ENCODE measurements at places on chromosomes 4 and X.

GRCh38 chrX:72330131-72330530 is 24.4 kb upstream of the CITED1 start:
- no peak for DNase-seq

DNA sequence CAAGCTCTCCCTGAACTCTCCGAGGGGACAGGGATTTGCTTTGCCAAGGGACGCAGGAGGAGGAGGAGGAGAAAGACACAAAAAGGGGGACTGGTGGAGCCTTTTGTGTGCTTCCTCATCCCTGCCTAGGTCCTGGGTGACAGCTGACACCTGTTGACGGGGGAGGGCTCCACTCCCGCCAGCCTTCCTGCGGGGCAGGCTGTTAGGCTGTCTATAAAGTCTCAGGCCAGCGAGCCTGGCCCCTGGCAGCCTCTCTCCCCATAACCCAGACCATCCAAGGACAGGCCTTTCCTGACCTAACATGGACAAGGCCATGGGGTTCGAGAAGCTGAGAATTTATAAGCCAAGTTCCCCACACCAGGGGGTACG is 832 bp upstream of the EVC2 start:
- no peak for DNase-seq

DNA sequence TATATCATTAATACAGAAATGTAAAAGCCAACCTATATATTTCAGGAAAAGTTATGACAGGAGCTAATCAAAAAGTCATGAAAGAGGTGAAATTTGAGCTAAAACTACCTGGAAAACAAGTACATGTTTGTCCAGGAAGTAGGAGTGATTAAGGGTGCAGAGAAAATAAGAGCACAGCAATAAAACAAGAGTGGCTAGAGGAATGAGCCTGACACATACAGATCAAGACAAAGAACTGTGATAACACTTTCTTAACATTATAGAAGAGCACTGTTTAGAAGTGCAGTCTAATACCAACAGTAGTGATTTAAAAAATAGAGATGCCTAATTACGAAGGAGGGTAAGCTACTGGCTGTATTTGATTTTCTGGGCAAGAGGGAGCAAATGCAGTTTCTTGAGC is 125.1 kb downstream of the WDFY3 start:
- no peak for DNase-seq

GRCh38 chrX:73916931-73917667 is 354.1 kb downstream of the CHIC1 start:
- no peak for DNase-seq

- DNase-seq = no peak
Measured at GRCh38 chr4:4974727-4975126, 44.5 kb downstream of the CYTL1 start.

DNA sequence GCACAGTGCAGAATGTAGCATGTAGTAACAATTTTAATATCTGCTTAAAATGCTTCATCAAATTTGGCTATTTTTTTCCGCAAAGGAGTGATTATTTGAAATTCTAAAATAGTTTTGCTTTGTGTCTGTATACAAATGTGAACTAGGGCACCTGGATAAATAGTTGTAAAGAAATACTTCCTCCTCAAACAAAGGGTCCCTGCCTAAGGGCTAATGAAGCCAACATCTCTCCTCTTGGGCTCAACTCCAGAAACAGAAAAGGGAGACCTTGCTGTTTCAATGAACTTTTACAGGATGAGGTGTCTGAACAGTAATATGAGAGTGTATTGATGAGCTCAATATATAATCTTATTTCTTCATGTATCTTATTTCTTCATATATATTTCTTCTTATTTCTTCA is 30.8 kb upstream of the SCOC start:
- DNase-seq = no peak

- DNase-seq = no peak
Measured at GRCh38 chr4:176794651-176795050, 1.9 kb upstream of the VEGFC start.

- no peak for DNase-seq
Measured at GRCh38 chr4:148795156-148795864, 353.1 kb upstream of the NR3C2 start.

Measured in CD4-positive, alpha-beta T cell treated with Interleukin-15 for 4 hours (primary cell).